ENCODE measurements at places on chromosomes 4 and X. TPM values are rescaled to one million over a fixed set of nuclear protein-coding genes. Genes with fewer than 3 reads are reported as not detected.

DMP1 gene
- total RNA-seq: not detected

MAGEA10 gene
- total RNA-seq: not detected

- no peak for DNase-seq
Measured at GRCh38 chr4:90876296-90876695, 749.1 kb downstream of the CCSER1 start.

DNA sequence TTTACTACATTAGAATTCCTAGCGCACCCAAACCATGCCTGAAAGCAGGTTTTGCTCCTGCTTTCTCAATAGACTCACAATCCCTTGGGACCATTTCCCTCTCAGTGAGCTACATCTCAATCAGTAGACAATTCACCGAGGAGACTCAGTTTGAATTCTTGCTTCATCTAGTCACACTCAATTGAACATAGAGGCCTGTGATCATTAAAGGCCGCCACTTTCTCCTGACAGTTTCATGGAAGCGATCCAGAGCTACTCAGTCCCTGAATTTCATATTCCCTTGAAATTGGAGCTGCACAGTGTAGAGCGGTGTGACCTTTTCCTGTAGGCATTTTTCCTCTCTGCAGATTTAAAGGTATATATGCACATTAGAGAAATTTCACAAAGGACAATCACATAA, 193.9 kb upstream of the SPOCK3 start:
- no peak for DNase-seq

GRCh38 chr4:186189656-186190055, 1.7 kb upstream of the CYP4V2 start:
- DNase-seq: no peak
